ENCODE measurements at places on chromosomes 7 and 10.

GRCh38 chr10:3832022-3832786, 47.2 kb upstream of the KLF6 start:
- no peak for DNase-seq

- DNase-seq: no peak
Observed at GRCh38 chr7:46352004-46352954, 431.2 kb upstream of the IGFBP3 start.

- no peak for DNase-seq
Observed at GRCh38 chr10:51239006-51239405, 164.7 kb downstream of the PRKG1 start.

- DNase-seq: peak; percentile 51
Observed at GRCh38 chr7:37031571-37032257, 307.4 kb upstream of the AOAH start.

GRCh38 chr10:27914888-27915287, 84.0 kb downstream of the ODAD2 start:
- DNase-seq: no peak

DNA sequence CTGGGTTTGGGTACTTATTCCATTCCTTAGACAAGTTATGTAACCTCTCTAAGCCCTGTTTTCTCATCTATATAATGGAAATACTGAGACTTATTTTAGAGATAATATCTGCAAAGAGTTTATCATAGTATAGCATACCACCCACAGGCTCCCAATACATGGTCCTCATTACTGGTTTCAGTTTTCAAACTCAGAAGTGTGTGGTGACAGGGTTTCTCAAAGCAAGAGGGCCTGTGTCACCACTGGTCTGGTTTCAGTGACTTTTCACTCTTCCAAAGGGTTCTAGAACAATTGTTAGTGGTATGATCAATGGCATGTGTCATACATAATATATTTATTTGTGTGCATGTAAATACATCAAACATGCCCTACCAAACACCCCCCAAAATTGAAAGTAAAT, 89.2 kb upstream of the BMPER start:
- DNase-seq: no peak

GRCh38 chr10:9331583-9332008, 1277.1 kb downstream of the GATA3 start:
- DNase-seq: no peak

DNA sequence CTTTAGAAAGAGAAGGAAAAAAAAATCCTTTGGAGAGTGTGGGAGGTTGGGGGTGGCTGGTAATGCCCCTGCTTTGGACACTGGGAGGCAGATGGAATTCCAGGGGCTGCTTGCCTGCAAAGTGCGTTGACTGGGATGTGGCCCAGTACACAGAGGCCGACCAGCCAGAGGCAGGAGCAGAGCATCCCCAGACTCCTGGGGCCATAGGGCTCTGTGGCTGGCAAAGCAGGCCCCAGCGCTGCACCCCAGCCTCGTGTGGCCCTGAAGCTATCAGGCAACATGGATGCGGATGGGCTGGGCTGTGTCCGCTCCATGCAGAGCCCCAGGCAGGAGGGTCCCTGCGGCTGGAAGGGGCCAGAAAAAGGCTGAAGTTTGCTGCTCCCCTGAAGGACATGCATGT, 361.6 kb upstream of the FZD8 start:
- no peak for DNase-seq

GRCh38 chr10:33240931-33241330, 93.5 kb downstream of the NRP1 start:
- no peak for DNase-seq

GRCh38 chr7:106279425-106280197, 5.2 kb downstream of the NAMPT start:
- DNase-seq: no peak

DNA sequence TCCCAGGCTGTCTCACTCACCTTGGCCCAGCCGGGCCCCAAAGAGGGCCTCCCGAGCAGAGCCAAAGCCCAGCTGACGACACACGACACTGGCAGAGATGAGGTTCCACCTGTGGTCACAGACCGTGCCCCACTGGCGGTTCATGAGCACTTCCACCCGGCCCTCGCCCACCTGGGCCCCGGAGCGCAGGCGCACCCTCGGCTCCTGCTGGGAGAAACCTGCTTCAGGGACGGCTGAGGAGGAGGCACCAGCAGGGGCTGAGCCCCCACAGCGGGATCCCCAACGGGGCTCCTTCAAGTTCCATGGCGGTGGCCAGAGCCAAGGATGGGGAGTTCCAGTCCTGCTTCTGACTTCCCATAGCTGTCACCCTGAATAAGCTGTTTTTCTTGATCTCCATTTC, 10.0 kb downstream of the LOXL4 start:
- no peak for DNase-seq

DNA sequence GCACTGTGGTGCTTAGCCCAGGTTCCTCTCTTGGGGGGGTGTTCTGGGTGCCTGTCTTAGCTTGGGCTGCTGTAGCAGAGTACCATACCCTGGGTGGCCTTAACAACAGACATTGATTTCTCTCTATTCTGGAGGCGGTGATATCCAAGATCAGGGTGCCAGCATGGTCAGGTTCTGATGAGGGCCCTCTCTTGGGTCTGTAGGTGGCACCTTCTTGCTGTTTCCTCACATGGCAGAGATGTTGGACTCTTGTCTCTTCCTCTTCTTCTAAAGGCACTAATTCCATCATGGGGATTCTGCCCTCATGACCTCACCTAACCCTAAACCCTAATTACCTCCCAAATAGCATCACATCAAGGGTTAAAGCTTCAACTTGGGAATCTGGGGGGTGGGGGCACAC, 19.9 kb upstream of the CRHR2 start:
- no peak for DNase-seq

DNA sequence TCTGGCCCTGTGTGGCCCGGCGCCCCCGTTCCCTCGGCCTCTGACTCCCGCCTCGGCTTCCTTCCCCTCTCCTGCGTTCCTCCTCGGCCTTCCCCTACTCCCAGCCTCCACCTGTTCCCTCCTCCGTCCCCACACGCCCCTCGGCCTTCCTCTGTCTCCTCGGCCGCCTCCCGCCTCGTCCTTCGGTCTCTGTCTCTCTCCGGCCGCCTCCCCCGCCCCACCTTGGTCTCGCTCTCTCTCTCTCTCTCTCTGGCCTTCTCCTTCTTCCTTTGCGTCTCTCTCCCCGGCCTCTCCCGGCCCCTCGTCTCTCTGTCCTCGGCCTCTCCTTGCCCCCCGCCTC, 588 bp downstream of the GET4 start:
- peak; percentile 63 for DNase-seq

DNA sequence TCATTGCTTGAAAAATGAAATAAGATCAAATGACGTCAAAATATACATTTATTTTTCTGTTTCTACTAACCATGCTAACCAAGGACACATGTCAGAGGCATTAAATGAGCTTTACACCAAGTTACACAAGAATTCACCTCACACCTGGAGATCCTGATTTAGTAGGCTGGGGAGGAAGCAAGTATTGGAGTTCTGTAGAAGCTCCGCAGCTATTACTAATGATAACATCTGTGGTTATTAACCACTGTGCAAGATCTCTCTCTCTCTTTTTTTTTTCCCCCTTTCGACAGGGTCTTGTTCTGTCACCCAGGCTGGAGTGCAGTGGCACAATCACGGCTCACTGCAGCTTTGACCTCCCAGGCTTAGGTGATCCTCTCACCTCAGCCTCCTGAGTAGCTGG, 104.0 kb downstream of the ZNF22 start:
- DNase-seq: no peak
